ENCODE measurements at places on chromosomes 1 and 21.
A peak's percentile ranks its signal among the peaks of the same experiment; 100 is the strongest.

DNA sequence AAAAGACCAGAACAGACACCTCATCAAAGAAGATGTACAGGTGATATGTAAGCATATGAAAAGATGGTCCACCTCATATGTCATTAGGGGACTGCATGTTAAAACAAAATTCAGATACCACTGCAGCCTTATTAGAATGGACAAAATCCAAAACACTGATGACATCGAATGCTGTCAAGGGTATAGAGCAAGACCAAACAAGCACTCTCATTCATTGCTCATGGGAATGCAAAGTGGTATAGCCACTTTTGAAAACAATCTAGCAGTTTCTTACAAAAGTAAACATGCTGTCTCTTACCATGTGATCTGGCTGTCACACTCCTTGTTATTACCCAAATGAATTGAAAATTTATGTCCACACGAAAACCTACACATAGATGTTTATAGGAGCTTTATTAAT lies 426.6 kb upstream of the ESRRG start:
- no peak for DNase-seq

DNA sequence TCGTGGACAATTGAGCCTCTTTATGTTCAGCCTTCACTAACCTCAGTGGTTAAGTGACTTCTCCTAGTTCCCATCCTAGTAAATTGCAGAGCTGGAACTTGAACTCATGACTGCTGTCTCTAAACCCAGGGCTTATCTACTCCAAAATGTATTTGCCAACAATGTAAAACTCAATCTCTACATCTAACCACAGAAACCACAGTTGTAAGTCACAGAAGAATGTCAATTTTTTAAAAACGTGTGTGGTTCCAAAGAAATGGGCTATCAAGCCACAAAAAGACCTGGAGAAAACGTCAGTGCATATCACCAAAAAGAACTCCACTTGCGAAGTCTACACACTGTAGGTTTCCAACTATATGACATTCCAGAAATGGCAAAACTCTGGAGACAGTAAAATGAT lies 172.6 kb upstream of the HMCN1 start:
- no peak for DNase-seq

- DNase-seq = no peak
These were observed 31.1 kb downstream of the C1orf21 start for GRCh38 chr1:184417916-184418315.

- DNase-seq = no peak
These were observed 185.6 kb upstream of the CAMK1G start for GRCh38 chr1:209397910-209398309.

DNA sequence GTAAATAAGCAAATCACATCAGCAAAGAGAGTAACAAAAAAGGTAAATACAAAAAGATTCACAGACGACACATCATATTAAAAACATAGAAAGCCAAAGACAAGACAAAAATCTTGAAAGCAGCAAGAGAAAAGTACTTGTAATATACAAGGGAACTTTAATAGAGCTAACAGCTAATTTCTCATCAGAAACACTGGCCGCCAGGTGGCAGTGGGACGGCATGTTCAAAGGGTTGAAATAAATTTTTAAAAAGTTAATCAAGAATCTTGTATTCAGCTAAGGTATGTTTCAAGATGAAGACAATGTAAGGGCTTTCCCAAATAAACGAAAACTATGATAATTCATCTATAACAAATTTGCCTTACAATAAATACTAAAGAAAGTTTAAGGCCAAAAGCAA lies 358.1 kb downstream of the LRRIQ3 start:
- peak; percentile 9 for DNase-seq

- DNase-seq = no peak
These were observed 21.3 kb upstream of the TLCD4 start for GRCh38 chr1:95095833-95096217.

DNA sequence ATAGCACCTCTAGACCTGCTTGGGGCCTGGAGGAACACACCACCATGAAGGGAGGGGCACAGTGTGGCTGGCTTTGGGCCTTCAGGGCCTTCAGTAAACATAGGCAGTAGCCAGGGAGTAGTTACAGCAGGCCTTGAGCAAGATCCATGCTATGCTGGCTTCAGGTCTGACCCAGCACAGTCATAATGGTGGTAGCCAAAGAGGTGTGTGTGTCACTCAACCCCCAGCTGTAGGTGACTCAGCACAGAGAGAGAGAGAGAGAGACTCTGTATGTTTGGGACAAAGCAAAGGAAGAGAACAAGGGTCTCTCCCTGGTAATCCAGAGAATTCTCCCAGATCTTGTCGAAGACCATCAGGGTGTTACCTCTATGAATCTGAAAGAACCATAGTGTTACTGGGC lies 250.5 kb upstream of the PKN2 start:
- no peak for DNase-seq

- DNase-seq = no peak
These were observed 63.2 kb downstream of the SYDE2 start for GRCh38 chr1:85137660-85138059.

- peak; percentile 35 for DNase-seq
These were observed 78.2 kb upstream of the SDC3 start for GRCh38 chr1:30986755-30987154.

DNA sequence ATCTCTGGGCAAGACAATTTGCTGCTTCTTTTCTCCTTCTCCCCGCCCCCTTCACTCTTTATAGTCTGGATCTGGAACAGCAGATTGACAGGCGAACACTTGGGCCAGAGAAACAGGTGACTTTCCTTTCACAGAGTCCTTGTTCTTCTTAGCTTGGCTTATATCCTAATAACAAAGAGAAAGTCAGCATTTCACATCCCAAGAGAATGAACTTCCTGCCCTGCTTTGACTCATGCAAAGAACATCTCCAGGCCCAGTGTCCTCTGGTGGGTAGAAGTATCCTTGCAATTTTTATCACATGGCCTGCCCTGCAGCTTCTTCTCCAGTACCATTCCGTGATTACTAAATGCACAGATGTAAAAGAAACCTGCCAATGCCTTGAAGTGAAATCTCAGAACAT lies 764.4 kb downstream of the ADGRL2 start:
- peak; percentile 79 for DNase-seq

- DNase-seq = no peak
These were observed 18.7 kb upstream of the STUM start for GRCh38 chr1:226529891-226530290.

Data from AG08395 (cell line).